ENCODE measurements at places on chromosomes 1 and 21.
A peak's percentile ranks its signal among the peaks of the same experiment; 100 is the strongest.

DNA sequence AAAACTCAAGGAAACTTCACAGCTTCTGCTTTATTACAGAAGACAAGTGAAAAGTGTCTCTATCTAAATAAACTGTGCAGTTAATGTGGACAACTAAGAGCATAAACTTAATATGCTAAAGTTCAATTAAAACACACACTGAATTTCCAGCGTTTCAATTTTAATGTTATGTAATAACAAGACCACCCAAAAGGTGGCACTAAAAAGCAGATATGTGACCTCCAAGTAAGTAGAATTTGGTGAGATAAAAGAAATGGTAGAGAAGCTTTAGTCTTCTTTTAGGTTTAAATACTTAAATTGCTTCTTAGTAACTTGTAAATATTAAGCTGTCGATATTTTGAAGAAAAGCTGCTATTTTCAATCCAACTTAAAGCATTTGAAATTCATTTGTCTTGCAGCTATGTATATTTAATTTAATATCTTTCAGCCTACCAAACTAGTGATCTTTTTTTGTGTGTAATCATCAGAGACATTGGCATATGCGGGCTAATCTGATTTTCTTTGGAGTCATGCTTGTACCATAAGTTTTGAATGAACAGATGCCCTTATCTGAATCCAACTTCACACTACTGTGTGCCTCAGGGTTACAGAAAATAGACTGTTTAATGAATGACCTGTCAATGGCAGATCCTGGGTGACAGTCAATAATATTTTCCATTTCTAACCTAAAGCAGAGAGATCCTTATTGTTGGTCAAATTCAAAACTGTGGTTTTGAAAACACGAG, 36.5 kb upstream of the ADAMTS1 start:
- DNase-seq = no peak

DNA sequence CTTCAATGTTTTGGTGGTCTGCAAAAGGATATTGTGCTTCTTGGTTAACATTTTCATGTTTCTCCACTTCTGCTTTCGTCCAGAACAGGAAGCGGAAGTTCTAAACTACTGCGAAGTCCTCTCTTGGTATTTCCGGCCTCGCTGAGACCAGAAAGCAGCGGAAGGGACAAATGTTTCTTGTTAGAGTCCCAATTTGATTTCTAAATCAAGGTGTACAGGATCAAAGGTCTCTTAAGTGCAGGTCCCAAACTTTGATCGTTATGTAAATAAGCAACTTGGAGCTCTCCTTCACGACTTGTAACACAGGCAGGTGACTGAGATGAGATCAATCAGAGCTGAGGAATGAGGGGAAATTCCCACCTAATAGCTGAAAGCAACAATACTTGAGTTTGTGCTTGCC, 40.1 kb upstream of the HMCN1 start:
- DNase-seq = no peak

DNA sequence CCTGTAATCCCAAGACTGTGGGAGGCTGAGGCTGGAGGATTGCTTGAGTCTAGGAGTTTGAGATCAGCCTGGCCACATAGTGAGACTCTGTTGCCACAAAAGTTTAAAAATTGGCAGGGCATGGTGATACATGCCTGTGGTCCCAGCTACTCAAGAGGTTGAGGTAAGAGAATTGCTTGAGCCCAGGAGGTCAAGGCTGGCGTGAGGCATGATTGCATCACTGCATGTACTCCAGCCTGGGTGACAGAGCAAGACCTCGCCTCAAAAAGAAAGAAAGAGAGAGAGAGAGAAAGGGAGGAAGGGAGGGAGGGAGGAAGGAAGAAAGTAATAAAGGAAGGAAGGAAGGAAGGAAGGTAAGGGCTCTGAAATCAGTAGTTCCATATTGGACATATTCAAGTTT, 25.0 kb downstream of the GLUL start:
- no peak for DNase-seq

DNA sequence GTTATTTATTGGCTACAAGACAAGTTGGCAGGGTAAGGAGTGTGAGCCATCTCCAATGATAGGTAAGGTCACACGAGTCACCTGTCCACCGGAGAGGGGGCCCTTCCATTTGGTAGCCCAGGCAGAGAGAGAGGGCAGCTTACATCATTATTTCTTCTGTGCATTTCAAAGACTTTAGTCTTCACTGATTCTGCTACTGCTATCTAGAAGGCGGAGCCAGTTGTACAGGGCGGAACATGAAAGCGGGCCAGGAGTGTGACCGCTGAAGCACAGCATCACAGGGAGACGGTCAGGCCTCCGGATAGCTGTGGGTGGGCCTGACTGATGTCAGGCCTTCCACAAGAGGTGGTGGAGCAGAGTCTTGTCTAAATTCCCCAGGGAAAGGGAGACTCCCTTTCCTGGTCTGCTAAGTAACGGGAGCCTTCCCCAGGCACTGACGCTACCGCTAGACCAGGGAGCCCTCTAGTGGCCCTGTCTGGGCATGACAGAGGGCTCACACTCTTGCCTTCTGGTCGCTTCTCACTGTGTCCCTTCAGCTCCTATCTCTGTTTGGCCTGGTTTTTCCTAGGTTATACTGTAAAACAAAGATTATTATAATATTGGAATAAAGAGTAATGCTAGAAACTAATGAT, 36.7 kb downstream of the ZNF695 start:
- DNase-seq = peak; percentile 70

DNA sequence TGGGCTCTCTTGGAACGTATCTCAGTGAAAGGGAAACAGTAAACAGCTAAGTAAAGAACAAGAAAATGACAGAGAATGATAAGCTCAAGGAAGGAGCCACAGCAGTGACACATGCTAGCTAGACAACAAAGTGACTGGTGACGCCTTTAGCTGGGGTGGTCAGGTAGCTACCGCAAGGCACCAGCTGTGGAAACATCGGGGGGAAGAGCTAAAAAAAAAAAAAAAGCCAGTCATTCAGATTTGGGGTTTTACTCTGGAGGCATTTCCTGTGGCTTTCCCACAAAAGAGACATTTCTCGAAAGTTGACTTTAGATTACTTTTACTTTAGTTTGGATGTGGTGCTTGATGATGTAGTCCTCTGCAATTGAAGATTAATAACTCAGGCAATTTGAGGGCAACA, 2.1 kb downstream of the FHAD1 start:
- peak; percentile 75 for DNase-seq

DNA sequence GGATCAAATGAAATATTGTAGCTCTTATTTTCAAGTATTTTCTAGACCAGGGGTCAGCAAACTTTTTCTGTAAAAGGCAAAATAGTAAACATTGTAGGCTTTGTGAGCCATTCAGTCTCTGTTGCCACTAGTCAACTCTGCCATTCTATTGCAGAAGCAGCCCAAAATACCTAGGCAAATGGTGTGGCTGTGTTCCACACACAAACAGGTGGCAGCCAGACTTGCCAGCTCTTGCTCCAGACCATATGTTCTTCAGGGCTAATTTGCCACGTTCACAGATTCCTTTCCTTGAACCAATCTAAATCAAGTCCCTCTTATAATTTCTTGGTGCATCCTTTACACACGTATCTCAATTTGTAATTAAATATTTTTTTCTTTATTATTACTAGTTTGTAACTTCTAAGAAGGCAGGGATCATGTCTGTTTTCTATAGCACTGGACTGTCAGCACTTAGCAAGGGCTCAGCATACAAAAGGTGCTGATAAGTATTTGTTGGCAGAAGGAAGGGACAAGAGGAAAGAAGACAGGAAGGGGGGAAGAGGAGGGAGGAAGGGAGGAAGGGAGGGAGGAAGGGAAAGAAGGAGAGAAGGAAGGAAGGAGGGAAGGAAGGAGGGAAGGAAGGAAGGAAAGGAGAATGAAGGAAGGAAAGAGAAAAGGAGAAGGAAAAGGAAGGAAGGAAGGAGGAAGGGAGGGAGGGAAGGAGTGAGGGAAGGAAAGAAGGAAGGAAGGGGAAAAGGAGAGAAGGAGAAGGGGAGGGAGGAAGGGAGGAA, 106.5 kb upstream of the EDEM3 start:
- no peak for DNase-seq

DNA sequence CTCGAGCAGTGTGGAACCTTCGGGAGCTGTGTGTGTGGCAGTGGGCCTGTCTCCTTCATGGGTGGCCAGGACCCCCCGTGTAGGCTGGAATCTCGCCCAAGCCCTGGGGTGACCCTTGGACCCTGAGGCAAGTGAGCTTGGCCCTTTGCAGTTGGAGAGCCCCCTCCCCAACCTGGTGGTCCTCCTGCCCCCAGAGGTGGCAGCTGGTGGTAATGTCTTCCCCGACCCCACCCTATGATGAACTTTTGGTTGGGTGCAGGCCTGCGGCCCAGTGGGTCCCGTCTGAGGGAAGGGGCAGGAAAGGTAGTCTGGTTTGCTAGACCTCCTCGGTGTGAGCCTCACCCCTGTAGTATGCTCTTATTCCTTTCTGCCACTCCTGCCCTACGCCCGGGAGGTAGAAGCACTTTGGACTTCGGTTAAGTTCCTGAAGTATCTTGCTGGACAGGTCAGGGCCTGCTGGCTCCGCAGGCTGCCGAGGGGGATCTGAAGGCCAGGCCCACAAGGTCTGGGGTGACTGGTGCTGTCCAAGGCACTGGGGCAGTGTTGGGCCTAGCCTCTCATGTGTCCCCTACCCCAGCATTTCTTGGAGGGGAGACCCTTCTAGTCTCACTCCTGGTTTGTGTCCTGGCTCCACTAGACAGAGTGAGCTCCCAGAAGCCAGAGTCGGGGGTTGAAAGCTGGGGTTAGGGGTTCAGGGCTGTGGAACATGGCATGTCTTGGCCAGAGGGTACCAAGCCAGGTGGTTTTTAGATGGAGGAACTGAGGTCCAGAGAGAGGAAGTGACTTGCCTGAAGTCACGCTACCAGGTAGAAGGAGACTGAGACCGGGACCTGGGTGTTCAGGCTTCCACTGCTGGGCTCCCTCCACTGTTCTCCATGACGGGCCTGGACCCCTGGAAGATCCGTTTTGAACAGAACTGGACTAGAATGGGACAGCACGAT, 1.8 kb downstream of the ZNF362 start:
- no peak for DNase-seq

GRCh38 chr1:110218739-110219138, 8.6 kb downstream of the KCNC4 start:
- no peak for DNase-seq
